ENCODE measurements at places on chromosomes 2 and 18. TPM values are rescaled to one million over a fixed set of nuclear protein-coding genes. Genes with fewer than 3 reads are reported as not detected.

Gene ANKRD23
- total RNA-seq: 16.2 TPM

Gene SLC16A14
- 0.60 TPM for total RNA-seq

Gene DSC1
- 11.3 TPM for total RNA-seq

Gene PROM2
- total RNA-seq: 0.88 TPM

Gene AGXT
- not detected for total RNA-seq

Gene EVX2
- total RNA-seq: not detected

Gene LRRTM1
- not detected for total RNA-seq

Gene CNDP1
- not detected for total RNA-seq

Gene GALNT3
- total RNA-seq: 2.0 TPM

Gene TSN
- 65.3 TPM for total RNA-seq

Gene SFXN5
- 17.1 TPM for total RNA-seq

Gene FBXO48
- total RNA-seq: 4.8 TPM

DNA sequence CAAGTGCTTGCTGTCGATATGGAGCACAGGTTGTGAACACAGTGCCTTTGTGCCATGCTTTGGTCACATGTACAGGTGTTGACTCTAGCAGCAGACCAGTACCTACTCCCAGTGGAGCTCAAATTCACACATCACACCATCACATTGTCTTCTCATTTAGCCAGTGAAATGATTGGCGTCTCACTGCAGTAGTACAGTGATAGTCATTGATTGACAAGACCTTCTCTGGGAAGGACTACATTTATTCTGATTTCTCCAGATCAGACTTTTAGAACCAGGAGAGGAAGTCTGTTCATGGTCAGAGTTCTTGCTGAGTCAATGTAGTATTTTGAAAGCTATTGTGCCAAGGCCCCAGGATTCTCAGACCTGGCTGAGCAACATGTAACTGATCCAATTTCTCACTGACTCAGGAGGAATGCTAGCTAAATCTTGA is 75.2 kb downstream of the FMNL2 start:
- H3K27ac ChIP-seq: no peak overlapping the region
- no peaks in the 10 kb centered on the region for H3K36me3 ChIP-seq
- DNase-seq: no peak
- H3K27me3 ChIP-seq: peaks cover 23% of the 10 kb centered on the region
- H3K4me3 ChIP-seq: no peak overlapping the region

GRCh38 chr2:231037202-231037730 is at the start of gene C2orf72:
Gene C2orf72 (plus strand): TSS chr2:231037523. CDS start chr2:231037566, 43 bp downstream.
- H3K27me3 ChIP-seq: peaks cover 75% of the 10 kb centered on the region
- no peak within 1 kb of the TSS for H3K27ac ChIP-seq
- no peak for DNase-seq
- peaks cover 11% of the 10 kb centered on the region for H3K4me1 ChIP-seq
- H3K36me3 ChIP-seq: no peaks in the 10 kb centered on the region

GRCh38 chr2:68716604-68717304 is 17.9 kb upstream of the ARHGAP25 start:
- no peaks in the 10 kb centered on the region for H3K36me3 ChIP-seq
- no peak overlapping the region for H3K4me3 ChIP-seq
- no peak for DNase-seq
- H3K4me1 ChIP-seq: peaks cover 75% of the 10 kb centered on the region
- H3K27ac ChIP-seq: peak overlapping the region; percentile 70

DNA sequence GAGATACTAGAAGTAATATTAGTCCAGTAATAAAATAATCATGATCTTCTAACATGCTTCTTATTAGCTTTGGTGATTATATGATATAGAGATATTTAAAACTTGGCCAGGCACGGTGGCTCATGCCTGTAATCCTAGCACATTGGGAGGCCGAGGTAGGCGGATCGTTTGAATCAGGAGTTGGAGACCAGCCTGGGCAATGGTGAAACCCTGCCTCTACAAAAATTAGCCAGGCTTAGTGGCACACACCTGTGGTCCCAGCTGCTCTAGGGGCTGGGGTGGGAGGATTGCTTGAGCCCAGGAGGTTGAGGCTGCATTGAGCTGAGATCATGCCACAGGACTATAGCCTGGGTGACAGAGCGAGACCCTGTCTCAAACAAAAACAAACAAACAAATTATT is 87.0 kb downstream of the WDR7 start:
- H3K36me3 ChIP-seq: peaks cover 13% of the 10 kb centered on the region
- no peak overlapping the region for H3K4me3 ChIP-seq
- H3K27ac ChIP-seq: no peak overlapping the region
- H3K4me1 ChIP-seq: peaks cover 21% of the 10 kb centered on the region
- H3K27me3 ChIP-seq: no peaks in the 10 kb centered on the region

- H3K4me1 ChIP-seq: no peaks in the 10 kb centered on the region
- no peaks in the 10 kb centered on the region for H3K27me3 ChIP-seq
- no peaks in the 10 kb centered on the region for H3K36me3 ChIP-seq
- H3K27ac ChIP-seq: no peak overlapping the region
Observed at GRCh38 chr18:24543795-24544498, 83.5 kb downstream of the HRH4 start.

GRCh38 chr2:233940376-233941276 is 23.5 kb downstream of the TRPM8 start:
- H3K36me3 ChIP-seq: peaks cover 4% of the 10 kb centered on the region
- no peak overlapping the region for H3K27ac ChIP-seq
- H3K4me3 ChIP-seq: no peak overlapping the region
- H3K27me3 ChIP-seq: peaks cover 57% of the 10 kb centered on the region

DNA sequence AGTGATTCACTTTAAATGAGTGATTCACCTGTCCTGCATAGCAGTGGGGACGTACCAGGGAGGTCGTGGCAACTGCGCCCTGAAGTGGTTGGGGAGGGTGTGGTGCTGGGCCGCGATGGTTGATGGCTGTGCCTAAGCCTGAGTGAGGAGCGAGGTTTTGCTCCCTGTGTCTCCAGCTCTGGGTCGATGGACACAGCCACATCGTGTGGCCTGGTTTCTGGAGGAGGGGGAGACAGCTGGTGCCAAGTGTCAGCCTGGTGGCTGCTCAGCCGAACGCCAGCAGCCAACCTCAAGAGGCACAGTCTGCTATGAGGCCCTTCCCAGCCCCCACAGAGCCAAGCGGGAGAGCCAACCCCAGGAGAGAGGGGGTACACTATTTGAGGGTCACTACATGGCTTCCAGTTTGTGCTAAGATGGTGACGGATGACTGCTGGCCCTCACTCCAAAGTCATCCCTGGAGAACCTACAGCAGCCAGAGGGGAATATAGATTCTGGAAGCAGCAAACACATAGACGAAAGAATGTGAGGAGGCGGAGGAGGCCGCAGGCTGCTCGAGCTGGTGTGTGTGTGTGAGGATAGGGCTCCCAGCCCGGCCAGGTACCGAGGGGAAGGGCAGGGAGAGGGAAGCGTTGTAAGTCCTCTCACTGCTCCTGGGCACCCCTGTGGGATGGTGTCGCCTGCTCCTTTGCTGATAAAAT is 58.6 kb upstream of the OTOF start:
- H3K4me1 ChIP-seq: no peaks in the 10 kb centered on the region
- peaks cover 3% of the 10 kb centered on the region for H3K27me3 ChIP-seq
- H3K27ac ChIP-seq: no peak overlapping the region
- DNase-seq: no peak

GRCh38 chr18:27075828-27076227 is 109.3 kb downstream of the CHST9 start:
- no peak overlapping the region for H3K27ac ChIP-seq
- H3K4me1 ChIP-seq: no peaks in the 10 kb centered on the region
- DNase-seq: no peak
- H3K27me3 ChIP-seq: no peaks in the 10 kb centered on the region

DNA sequence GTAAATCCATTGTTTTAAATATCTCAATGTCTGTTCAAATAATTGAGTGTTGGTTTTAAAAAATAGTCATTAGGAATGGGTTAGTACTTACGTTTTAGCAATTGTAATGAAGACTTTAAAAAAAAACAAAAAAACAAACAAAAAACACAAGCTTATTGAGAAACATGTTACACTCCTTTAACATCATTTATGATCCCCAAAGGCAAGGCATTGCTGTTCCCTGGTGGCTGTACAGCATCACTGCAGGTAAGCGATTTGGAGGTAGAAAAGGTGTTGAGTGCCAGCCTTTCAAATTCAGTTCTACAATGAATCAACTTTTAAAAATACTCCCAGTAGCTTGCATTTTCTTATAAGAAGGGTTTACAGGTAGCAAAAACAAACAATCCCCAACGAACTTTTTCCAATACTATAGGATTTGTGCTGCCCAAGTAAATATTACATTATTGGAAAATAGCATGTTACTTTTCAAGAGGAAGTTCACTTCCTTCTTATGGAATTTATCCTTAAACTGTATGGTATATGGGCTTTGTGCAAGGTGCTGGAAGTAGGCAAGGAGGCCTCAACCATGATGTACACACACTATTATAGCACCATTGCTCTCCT is 27.5 kb downstream of the CNRIP1 start:
- no peak overlapping the region for H3K4me3 ChIP-seq
- DNase-seq: peak; percentile 14
- H3K27ac ChIP-seq: no peak overlapping the region

DNA sequence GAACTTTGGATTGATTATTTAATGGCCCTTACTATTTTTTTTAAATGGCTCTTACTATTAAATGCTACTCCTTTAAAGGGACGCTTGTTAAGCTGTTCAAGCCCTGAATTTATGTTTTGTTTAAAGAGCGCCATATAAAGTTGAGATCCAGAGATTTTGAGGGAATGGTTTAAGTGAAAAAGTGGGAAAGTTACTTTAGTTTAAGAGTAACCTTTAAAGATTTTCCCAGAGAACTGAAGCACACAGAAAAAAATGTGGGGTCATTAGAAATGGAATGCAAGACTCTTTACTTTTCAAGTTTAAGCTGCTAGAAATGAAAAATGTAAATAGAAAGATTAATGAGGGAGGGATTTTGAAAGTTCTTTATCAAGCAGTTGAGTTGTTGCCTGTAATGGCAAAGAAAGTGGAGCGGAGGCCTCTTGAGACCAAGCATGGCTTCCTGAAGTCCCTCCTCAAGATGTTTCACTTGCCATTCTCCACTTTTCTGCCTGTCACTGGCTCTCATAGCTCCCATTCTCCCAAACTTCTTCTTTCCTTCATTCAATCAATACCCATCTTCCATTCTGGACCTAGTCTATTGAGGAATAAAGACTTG is 93.2 kb downstream of the KCNS3 start:
- H3K27ac ChIP-seq: no peak overlapping the region
- H3K36me3 ChIP-seq: no peaks in the 10 kb centered on the region
- DNase-seq: no peak
- H3K4me3 ChIP-seq: no peak overlapping the region
- H3K27me3 ChIP-seq: peaks cover 3% of the 10 kb centered on the region

DNA sequence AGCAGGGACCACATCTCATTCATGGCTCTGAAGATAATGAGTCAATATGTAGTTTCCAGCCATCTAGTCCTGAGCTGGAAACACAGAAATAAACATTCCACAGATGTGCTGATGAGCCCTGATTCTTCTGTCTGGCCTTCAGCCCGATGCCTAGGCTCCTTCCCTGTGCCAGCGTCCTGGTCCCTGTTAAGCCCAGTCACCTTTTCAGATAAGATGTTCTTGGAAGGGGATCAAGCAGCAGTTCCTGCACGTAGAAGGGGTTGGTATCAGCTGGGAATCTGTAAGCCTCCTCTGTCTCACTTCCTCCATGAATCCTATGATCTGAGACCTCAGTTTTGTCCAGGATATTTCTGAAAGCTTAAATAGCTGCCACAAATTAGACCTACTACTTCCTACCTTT is 149.3 kb downstream of the TTC32 start:
- peaks cover 9% of the 10 kb centered on the region for H3K27me3 ChIP-seq
- no peaks in the 10 kb centered on the region for H3K4me1 ChIP-seq
- H3K4me3 ChIP-seq: no peak overlapping the region
- DNase-seq: no peak

DNA sequence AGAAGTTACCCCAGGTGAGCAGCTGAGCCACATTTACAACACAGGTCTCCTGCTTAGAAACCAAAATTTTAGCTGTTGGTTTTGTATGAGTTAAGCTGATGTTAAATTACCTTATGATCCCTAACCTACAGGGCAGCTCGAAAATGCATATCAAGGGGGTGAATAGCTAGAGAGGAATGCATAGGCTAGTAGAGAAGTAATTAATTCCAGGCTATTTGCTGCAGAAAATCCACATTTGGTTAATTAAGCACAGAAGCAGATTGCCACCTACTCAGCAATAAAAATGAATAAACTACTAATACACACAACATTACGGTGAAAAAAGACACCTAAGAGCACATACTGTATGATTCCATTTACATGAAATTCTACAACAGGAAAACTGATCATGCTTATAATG is 91.4 kb downstream of the OSBPL1A start:
- peaks cover 45% of the 10 kb centered on the region for H3K36me3 ChIP-seq
- no peak overlapping the region for H3K4me3 ChIP-seq
- DNase-seq: no peak
- no peak overlapping the region for H3K27ac ChIP-seq
- H3K27me3 ChIP-seq: no peaks in the 10 kb centered on the region

GRCh38 chr2:160205505-160205904 is 5.4 kb upstream of the ITGB6 start:
- H3K27me3 ChIP-seq: no peaks in the 10 kb centered on the region
- H3K27ac ChIP-seq: no peak overlapping the region
- H3K4me1 ChIP-seq: peaks cover 8% of the 10 kb centered on the region

DNA sequence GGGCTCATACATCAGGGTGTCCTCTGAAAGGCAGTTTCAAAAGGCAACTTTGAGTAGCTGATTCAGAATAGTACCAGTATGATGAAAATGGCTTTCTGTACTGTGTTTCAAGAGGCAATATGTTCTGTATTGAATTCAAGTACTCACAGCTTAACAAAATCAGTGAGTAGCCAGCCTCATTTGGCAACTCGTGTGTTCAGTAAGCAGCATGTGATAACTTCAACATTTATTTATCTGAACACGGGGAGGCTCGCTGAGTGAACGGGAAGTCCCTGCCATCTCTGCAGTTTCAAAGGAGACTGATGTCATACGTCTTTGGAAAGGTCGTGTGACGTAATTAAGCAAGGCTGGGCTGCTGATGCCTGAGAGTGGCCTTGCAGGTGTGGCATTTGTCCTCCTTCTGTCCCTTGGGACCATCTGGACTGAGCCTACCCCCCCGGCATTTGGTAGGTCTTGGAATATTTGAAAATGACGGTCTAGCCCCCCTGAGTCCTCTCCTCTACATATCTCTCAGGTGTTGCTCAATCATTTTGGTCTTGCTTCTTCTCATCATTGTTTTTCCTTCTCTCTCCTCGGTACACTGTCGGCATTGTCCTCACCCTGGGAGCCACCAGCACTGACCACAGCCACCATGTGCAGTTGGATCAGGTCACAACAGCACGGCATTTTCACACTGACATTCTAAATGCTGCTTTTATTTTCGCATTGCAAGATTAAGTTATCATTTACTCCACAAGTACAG is 62.8 kb downstream of the SMIM21 start:
- peaks cover 2% of the 10 kb centered on the region for H3K4me1 ChIP-seq
- H3K27me3 ChIP-seq: no peaks in the 10 kb centered on the region
- H3K36me3 ChIP-seq: no peaks in the 10 kb centered on the region
